ENCODE measurements at places on chromosomes 11 and 22.

DNA sequence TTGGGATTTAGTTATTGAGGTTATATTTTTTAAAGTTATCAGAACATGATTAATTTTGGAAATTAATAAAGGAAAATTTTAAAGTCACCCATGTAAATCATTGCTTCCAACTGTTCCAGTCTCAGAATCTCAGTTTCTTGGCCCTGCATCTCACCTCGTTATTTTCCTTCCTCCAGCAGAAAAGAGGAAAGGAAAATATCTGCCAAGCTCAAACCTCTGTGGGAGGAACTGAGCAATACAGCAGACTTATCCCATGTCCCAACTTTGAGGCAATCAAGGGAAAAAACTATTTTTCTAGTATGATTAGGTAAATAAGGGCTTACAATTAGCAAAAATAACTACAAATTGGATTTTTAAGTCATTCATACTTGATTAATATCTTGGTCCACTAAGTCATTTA lies 30.1 kb downstream of the ELMOD1 start:
- no peak for DNase-seq

DNA sequence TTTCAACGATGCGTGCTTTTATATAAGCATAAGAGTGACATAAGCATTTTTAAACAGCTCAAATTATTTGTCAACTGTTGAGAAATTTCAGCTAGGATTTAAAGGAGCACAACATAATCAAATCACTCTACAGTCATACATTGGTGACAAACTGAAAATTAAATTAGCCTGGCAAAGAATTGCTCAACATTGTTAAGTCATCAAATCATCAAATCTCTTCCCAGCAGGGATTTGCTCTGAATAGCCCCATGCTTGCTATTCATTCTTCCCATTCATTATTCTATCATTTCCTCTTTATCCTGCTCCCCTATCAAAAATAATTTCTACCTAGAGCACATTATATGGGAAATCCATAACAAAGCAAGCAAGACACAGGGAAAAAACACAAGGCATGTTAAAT lies 198.7 kb upstream of the LUZP2 start:
- peak; percentile 6 for DNase-seq

DNA sequence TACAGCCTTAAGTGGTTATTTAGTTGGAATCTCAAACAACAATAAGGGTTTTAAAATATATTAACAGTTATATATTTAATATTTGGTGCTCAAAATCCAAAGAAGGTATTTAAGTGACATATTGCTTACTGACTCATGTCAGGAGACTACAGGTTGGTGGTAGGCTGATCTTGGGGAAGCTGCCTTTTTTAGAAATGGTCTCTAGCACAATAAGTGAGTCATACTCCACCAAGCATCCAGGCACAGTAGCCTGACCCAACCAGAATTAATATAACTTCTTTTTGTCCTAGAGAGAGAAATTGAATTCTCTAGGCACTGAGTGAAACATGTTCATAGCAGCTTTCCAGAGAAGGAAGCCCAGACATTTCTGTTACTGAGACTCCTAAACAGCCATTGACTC lies 868.5 kb upstream of the TENM4 start:
- no peak for DNase-seq

DNA sequence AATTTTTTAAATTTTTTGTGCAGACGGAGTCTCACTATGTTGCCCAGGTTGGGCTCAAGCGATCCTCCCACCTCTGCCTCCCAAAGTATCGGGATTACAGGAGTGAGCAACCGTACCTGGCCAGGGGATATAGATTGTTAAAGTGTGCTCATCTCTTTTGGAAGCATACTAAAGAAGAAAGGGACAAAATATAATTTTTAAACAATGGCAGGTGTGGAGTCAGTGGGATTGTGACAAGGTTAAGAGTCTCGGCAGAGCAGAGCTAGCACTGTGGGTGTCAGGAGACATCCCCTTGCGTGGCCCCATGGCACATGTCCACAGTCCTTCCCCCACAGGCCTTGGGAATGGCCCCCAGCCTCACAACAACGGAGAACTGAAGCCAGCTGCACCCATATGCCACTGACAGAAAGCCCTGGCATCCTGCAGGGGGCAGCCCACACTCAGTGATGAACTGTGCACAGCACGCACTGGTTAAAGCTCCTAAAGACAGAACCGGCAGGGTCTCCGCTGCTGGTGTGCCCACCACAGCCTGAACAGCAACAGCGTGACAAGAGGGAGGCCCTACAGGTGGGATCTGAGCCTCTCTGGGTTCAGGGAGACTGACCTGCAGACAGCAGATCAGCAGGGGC lies 29.9 kb downstream of the SERPIND1 start:
- DNase-seq: no peak

- peak; percentile 26 for DNase-seq
Measured at GRCh38 chr11:11916981-11917399, 75.2 kb downstream of the USP47 start.

DNA sequence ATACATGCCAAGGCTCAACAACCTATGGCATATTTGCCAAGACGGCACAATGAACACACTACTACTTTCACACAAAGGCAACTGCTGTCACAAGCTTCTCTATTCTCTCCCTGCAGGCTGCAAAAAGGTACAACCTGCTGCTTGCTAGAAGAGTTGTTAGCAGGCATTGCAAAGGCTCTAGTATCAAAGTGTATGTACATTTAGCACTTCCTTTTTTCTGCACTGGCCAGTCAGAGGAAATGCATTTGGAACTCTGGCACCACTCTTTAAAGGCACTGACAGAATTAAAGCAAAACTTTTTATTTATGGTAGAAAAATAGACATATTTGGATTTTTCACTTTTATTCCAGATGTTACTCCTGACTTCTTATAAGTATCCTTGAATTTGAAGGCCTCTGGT lies 125.9 kb downstream of the CWF19L2 start:
- no peak for DNase-seq

DNA sequence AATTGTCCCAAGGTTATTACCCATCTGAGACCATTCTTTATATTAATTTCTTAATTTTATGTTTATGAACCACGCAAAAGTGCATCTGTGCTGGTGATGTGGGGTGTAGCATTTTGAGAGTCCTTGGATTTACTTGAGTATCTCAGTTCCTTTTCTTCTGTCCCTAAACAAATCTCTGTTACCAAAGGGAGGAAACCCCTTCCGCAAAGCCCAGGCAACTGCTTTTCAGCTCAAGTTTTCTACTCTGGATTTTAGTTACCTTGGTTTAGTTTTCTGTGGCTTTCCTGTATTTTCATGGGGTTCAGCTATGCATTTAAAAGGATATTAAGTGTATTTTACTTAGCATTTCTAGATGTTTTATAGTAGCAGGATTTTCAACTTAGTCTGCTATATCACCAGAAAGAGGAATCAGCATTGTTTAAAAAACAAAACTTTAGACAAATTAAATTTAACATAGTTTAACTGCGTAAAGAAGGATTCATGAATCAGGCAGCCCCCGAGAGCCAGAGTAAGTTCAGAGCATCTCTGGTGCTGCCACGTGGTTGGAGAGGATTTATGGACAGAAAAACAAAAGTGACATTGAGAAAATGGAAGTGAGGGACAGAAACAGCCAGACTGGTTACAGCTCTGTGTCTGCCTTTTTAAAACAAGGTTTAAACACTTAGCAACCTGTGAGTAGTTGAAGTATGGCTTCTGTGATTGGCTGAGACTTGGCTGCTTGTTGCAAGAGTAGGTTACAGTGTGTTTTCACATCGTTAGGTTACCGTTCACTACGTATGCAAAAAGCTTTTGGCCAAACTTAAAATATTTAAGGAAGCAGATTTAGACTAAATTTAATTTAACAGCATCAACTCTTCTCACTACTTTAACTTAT lies 9.6 kb downstream of the ADM start:
- no peak for DNase-seq
